Osteoblast (primary cell): ENCODE measurements at places on chromosomes 7 and 10. TPM values are rescaled to one million over a fixed set of nuclear protein-coding genes. Genes with fewer than 3 reads are reported as not detected.

The RARRES2 gene
- 18.3 and 26.1 TPM in 2 replicates for total RNA-seq

The GPR26 gene
- total RNA-seq, result not detected in 2 replicates

The IFIT1B gene
- not detected in 2 replicates for total RNA-seq

The HOXA6 gene
- 5.0 and 7.6 TPM in 2 replicates for total RNA-seq

The SFRP5 gene
- not detected in 2 replicates for total RNA-seq

The ACTL6B gene
- not detected in 2 replicates for total RNA-seq

The CNPY1 gene
- total RNA-seq, result not detected in 2 replicates

The KCP gene
- total RNA-seq, result 0.88 and 1.1 TPM in 2 replicates

The TMUB1 gene
- 17.4 and 18.1 TPM in 2 replicates for total RNA-seq

The RBM28 gene
- 12.1 and 16.6 TPM in 2 replicates for total RNA-seq

The CPN1 gene
- total RNA-seq, result not detected in 2 replicates

The CDNF gene
- 1.8 TPM in 2 replicates for total RNA-seq

The C7orf33 gene
- not detected in 2 replicates for total RNA-seq

The EIF5AL1 gene
- total RNA-seq, result 0.72 and 0.88 TPM in 2 replicates

The SPDYE5 gene
- total RNA-seq, result under 0.01 TPM in 1 of 2 replicates, not detected in the other

The PIK3CG gene
- not detected in 2 replicates for total RNA-seq

The CUBN gene
- 0.88 and 1.1 TPM in 2 replicates for total RNA-seq

The PTF1A gene
- total RNA-seq, result not detected in 2 replicates

The OR2A42 gene
- under 0.01 TPM in 1 of 2 replicates, not detected in the other for total RNA-seq

The ERVW-1 gene
- not detected in 2 replicates for total RNA-seq

The ACSM6 gene
- total RNA-seq, result not detected in 2 replicates

The CYP26A1 gene
- not detected in 2 replicates for total RNA-seq

The GPRIN2 gene
- total RNA-seq, result not detected in 2 replicates

The SLC26A5 gene
- not detected in 2 replicates for total RNA-seq

The PRKAR2B gene
- total RNA-seq, result 2.4 and 2.5 TPM in 2 replicates

The RET gene
- under 0.01 TPM in 2 replicates for total RNA-seq

The CYP26C1 gene
- total RNA-seq, result under 0.01 TPM in 2 replicates

The PPP1R17 gene
- not detected in 2 replicates for total RNA-seq

The IRF5 gene
- under 0.01 TPM in 2 replicates for total RNA-seq

The GALNT17 gene
- total RNA-seq, result 0.29 and 0.36 TPM in 2 replicates

The PWWP2B gene
- 15.3 and 18.5 TPM in 2 replicates for total RNA-seq

The PKD2L1 gene
- not detected in 2 replicates for total RNA-seq

The DDX56 gene
- total RNA-seq, result 34.7 and 38.9 TPM in 2 replicates

The TEX36 gene
- total RNA-seq, result not detected in 2 replicates
